ENCODE measurements at places on chromosomes 4 and X. TPM values are rescaled to one million over a fixed set of nuclear protein-coding genes. Genes with fewer than 3 reads are reported as not detected.

SLC49A3 gene
- 8.5 TPM for total RNA-seq

CTAG1B gene
- not detected for total RNA-seq

TEX13C gene
- total RNA-seq: not detected

SERTM2 gene
- total RNA-seq: not detected

SMIM9 gene
- not detected for total RNA-seq

HPGD gene
- total RNA-seq: 22.2 TPM

PHOX2B gene
- total RNA-seq: not detected

RRH gene
- total RNA-seq: not detected

S100P gene
- total RNA-seq: not detected

EDA2R gene
- 14.4 TPM for total RNA-seq

C4orf50 gene
- total RNA-seq: not detected

NDNF gene
- 11.8 TPM for total RNA-seq

AADAT gene
- 6.1 TPM for total RNA-seq

NFKB1 gene
- 47.9 TPM for total RNA-seq

UCHL1 gene
- 241 TPM for total RNA-seq

XPNPEP2 gene
- total RNA-seq: 9.9 TPM

All from hair follicle dermal papilla cell (primary cell).